ENCODE measurements at places on chromosomes 5 and 9.

DNA sequence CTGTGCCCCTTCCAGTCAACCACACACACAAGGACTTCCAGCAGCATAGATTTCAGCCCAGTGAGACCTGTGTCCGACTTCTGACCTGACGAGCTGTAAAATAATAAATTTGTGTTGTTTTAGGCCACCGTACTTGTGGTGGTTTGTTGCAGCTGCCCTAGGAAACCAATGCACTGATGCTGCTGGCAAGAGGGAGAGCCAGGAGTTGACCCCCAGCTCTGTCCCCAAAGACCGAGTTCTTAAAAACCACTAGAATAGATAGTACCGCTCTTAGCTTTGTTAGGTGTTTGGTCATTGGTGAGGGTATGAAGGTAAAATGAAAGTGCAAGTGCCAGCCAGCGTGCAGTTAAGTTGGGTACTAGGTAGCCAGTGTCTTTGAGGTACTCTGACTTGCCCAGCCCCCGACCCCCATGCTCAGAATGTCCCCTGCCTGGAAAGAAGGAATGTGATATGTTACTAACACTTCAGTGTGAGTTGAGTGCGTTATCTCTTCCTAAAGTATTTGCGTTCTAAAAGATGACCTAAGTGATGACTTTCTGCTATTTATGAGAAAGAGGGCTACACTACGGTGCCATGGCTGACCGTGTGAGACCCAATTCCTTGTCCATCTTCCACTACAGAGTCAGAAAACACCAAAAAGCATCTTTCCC is 185.6 kb downstream of the AOPEP start:
- no peak for DNase-seq

DNA sequence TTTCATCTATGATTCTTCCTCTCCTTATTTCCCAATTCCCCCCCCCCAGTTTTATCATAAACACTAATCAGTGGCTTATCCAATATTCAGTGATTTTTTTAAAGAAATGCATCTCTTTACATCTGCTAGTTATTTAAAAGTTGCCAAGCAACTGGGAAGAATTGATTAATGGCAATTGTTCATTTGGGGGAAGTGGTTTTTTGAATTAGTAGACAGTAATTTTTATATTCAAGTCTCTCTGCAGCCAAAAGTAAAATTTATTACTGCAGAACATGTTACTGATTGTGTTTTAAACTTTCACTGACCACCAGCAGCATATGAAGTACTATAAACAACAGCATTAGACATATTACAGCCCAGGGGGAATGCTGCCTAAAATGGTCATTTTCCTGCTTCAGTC is 308.8 kb upstream of the NREP start:
- DNase-seq, result no peak

GRCh38 chr5:112930082-112930344 is 8.0 kb upstream of the REEP5 start:
- no peak for DNase-seq

- no peak for DNase-seq
Measured at GRCh38 chr9:101527066-101527465, 6.6 kb upstream of the RNF20 start.

DNA sequence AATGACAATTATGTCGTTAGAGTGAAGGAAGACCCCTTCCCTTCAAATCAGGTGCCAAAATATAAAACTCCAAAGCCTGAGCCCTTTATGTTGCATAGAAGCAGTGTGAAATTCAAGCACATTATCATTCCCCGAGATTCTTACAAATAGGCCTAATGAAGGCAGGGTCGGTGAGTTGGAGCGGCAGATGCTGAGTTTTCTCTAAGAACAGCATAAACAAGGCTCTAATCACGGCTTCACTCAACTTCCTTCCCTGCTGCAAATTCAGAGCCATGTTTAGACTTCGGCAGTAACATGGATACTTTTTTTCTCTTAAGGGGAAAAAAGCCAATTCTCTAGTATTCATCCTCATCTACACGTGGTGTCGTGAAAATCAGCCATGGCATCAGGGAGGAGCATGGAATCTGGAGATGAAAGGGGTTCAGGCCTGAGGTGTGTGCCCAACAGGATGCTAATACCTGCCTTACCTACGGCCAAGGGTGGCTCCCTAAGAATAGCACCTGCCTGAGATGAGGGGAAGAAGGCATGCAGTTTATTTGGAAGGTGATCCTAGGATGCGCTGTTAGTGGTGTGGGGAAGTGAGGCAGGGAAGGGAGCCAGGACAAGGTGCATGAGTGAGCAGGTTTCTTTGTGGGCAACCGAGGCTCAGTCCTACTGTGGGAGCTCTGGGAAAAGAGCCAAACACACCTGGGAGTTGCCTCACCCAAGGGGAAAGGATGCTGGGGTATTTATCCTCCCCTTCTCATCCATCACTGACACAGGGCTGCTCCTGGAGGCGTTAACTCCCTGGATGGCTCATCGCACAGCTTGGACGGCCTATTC is 146.8 kb upstream of the TBC1D2 start:
- DNase-seq, result no peak

DNA sequence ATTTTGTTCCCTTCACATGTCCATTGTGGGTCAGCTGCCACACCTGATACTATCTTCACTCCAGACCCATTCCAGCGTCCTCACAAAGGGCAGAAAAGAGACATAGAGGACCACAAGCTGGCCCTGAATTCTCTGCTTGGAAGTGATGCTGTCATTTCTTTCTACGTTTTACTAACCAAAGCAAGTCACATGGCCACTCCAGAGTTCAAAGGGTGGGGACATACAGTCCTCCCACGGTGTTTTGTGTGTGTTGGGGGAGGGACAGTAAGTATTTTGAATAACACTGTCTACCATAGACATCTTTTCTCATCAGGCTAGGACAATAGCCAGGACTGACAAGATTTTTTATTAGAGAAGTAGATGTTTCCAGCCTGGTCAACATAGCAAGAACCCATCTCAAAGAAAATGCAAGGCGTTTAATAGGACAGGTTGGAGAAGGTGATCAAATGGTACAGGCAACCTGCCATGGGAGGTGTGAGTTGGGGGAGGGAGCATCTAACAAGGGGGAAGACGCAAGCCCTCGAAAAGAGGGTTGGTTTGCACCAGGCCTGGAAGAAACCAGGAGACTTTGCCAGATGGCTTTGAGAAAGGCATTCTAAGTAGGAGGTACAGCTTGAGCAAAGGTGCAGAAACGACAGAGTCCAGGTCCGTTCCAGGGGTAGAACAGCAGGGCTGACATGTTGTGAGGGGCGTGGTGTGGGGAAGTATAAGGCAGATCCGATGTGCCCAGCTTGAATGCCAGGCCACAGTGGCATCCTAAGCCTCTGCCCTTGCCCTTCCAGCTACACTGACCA is 11.3 kb upstream of the GLIPR2 start:
- no peak for DNase-seq

DNA sequence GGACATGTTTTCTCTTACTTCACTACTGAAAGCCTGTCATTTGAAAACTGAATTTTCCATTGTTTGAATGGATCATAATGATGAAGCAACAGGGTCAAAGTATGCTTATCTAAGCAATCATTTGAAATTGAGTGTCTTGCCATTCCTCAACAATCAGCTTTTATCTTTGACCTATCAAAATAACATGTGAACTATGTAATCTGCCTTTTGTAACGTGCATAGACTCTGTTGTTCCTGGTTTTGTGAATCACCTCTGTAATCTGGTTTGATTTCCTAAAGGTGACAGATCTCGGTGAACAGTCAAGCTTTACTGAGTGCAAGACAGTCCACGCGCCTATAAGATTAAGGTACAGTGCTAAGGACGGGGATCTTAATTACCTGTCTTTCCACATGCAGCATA is 3.3 kb downstream of the MEF2C start:
- no peak for DNase-seq

DNA sequence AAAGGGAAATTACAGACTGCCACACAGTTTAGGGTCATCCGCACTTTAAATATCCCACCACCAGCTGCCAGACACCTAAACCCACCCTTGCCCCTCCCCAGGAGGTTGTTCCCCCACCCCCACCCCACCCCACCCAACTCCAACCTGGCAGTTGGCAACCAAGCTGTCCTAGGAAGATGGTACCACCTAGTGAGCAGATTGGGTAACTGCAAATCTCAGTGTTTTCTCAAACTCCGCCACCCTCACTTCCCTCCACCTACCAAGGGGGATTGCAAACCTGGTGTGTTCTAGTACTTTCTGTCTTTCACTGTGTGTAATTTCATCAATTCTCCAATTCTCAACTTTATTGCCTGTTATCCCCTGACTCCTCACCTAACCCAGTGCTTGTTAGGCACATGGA is 323.8 kb upstream of the IRX2 start:
- DNase-seq, result no peak

DNA sequence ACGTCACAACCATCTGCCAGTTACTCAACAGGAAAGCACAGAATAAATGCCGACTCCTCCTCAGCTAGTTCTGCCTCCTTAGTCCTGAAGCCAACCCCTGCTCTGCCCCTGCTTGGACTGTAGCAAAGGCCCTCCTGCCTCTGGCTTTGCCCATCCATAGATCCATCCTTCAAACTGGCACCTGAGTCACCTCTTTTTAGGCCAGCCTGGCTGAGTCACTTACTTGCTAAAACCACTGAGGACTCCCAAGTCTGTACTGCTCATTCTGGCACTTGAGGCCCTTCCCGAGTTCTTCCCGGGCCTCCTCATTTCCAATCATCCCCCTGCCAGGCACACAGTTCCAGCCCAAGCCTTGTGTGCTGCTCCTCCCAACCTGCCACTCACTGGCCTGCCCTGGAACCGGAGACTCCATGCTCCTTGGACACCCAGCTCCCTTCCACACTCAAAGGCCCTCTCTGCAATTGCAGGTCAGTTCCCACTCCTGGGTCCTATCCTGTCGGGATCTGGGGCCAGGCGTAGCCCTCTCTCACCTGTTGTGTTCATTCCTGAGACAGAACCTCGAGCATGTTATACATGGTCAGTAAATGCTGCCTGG is 220.1 kb downstream of the DAB2IP start:
- DNase-seq, result no peak

GRCh38 chr5:149632311-149633251 is 51.3 kb downstream of the ARHGEF37 start:
- no peak for DNase-seq

DNA sequence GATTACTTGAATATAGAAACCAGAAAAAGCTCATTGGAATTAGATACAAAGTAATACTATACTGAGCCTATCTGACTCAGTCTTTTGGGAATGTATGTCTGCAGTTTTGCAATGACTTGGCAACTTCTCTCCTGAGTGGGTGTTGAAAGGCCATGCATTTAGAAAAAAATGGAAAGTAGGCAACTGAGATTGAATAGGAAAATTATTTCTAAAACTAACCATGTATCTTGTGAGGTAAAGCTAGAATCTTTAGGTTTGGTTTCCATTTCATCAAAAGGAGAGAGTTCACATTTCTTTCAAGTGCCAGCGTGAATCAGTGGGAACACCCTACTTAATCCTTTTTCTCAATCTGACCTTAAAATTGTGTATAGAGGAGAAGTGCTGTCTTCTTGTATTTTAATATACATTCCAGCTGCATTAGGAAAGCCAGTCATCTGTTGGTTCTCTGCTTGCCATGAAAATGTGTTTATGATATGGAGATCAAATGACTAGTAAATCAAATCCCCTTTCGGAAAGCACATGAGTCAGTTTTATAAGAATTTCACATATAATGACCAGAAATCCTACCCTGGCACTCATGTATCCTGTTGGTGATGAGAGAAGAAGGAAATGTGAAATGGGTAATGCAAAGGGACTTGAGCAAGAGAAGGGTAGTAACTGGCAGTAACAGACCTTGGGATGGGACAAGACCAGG is 30.4 kb downstream of the NFX1 start:
- no peak for DNase-seq

DNA sequence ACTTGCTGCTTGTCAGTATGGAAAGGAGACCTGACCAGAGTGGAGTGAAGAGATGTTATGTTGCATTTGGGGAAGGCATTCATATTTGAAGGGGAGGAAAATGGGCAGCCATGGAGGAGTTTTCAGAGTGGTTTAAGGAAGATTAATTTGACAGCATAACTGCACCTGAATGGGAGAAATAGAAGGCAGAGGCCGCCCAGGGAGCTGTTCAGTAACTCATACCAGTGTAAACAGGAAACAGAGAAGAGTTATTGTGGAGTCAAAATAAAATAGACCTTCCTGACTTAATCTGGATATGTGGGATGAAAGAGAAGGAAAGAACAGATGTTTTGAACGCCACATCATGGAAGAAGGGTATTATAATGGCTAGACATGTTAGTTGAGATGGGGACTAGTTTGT is 13.4 kb downstream of the SLC44A1 start:
- no peak for DNase-seq

GRCh38 chr5:38953426-38954012 is 107.7 kb downstream of the OSMR start:
- DNase-seq, result no peak

DNA sequence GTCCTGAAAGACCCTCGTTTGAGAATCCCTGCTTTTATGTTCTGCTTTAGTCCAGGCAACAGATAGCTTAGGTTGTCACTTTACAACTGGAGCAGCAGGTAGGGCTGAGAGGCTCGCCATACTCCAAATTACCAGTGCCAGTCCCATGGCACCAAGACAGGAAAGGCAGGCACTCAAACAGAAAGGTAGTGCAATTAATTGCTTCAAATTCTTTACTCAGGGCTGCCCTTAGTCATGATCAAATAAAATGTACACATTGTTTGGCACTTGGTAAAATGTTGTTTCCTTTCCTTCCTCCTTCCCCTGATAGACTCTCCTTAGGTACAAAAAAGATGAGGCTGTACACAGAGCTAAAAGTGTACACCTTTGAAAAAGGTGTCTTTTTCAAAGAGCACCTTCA is 115.8 kb upstream of the CCDC152 start:
- no peak for DNase-seq

DNA sequence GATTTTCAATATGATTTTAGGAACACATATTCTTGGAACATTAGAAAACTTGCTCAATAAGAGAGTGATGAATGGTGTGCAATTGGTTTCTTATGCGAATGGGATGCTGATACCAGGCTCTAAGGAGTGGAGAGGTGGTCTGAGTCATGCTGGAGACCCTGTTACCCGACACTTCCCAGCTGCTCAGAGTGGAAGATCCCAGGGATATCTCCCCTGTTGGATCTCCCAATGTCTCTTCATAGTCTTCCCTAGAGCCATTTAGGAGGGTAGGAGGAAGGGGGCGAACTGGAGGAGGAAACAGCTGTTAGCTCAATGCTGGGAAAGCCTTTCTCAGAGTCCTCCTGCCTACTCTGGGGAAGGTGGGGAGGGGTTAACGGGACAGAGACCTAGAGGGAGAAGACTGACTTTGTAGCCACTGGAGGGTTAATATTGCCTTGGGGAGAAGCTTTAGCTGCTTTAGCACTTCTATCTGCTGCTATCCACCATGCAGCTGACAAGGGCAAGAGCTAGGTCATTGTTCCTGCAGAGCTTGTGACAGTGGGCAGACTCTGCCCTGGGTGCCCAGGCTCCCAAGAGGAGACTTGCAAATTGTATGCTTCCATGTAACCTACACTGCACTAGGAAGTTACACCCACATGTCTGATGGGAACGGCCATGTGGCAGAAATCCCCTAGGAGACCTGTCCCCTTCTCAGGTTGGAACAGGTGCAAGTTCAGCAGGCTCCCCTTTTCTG is 301.0 kb downstream of the GADD45G start:
- DNase-seq, result no peak

All from activated CD8-positive, alpha-beta memory T cell treated with anti-CD3 and anti-CD28 coated beads for 48 hours (primary cell).